Panc1 (cell line): ENCODE measurements at places on chromosomes 5 and 9. TPM values are rescaled to one million over a fixed set of nuclear protein-coding genes. Genes with fewer than 3 reads are reported as not detected.
A peak's percentile ranks its signal among the peaks of the same experiment; 100 is the strongest.

DNA sequence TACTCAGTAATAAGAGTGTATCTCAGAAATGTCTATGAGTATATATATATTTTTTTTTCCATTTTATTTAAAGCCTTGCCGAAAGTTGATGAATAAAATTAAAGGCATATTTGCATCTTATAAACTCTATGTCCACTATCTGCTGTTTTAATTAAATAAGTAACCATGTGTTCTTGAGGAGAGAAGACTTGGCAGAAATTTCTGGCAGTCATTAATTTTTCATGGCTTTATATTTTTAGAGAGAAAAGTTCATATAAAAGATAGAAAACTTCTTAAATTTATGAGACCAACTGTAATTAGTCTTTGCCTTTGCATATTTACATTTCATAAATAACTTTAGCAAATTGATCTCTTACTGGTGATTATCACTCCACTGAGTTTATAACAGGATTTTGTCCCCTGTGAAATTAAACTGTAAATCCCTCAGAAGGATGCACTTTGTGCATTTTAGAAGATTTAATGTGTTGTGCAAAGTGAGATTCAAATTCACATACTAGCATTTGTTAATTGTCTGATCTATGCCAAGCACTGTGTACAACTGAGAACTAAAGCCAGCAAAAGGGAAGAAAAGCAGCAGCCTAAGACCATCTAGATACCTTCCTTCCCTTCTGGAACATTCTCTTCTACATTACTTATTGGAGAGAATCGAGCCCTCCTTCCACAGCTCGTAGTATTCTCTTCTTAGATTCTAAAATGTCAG lies 108.7 kb downstream of the SNCAIP start:
- H3K4me3 ChIP-seq, result no peak overlapping the region
- no peak for DNase-seq
- no peaks in the 10 kb centered on the region for H3K4me1 ChIP-seq
- no peak overlapping the region for H3K27ac ChIP-seq
- H3K27me3 ChIP-seq, result no peaks in the 10 kb centered on the region; the same call in 1 of the 2 replicates

DNA sequence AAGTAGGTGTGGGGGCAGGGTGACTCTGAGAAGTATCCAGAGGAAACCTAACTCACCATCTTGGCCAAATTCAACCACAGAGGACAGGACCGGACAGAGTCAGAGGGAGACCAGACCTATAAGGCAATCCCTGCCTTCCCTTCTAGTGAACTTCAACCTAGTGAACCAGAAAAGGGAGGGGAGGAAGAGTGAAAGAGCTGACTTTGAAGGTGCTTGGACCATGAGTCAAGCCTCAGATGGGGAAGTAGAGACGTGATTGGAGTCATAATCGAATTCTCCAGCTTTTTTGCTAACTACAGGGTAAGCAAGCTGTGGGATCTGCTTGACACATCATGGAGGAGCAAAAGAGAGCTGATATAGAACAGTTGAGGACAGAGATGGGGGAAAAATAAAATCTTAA lies 18.8 kb upstream of the KIF2A start:
- H3K4me1 ChIP-seq, result no peaks in the 10 kb centered on the region
- H3K27ac ChIP-seq, result no peak overlapping the region
- H3K4me3 ChIP-seq, result no peak overlapping the region
- H3K36me3 ChIP-seq, result no peaks in the 10 kb centered on the region
- no peak for DNase-seq

DNA sequence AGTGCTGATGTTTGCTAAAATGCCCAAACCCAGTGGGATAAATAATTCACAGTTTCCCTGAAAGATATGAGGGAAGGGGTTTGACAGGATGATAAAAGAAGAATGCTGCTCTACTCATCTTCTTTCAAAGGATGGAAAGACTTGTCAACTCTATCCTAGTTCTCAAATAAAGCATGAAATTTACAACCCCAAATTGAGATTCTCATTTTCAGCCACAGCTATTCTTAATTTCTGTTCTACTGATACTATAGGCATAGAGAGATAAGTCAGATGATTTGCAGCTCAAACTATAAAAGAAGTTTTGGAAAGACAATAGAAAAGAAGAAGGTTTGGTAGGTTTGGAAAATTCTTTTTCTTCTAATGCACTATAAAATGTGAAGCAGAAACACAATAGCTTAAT lies 542.6 kb downstream of the CSNK1G3 start:
- no peak overlapping the region for H3K27ac ChIP-seq
- no peak for DNase-seq
- no peaks in the 10 kb centered on the region for H3K4me1 ChIP-seq
- H3K27me3 ChIP-seq, result no peaks in the 10 kb centered on the region

- no peaks in the 10 kb centered on the region for H3K36me3 ChIP-seq
- H3K27ac ChIP-seq, result no peak overlapping the region
- no peaks in the 10 kb centered on the region for H3K4me1 ChIP-seq
- no peaks in the 10 kb centered on the region for H3K27me3 ChIP-seq
- no peak overlapping the region for H3K4me3 ChIP-seq
- no peak for DNase-seq
These were observed 13.2 kb downstream of the GZMK start for GRCh38 chr5:55037046-55037771.

GRCh38 chr5:147391781-147392180 lies 118.1 kb downstream of the DPYSL3 start:
- H3K4me1 ChIP-seq, result no peaks in the 10 kb centered on the region
- H3K36me3 ChIP-seq, result no peaks in the 10 kb centered on the region
- H3K4me3 ChIP-seq, result no peak overlapping the region
- peak; percentile 33 for DNase-seq

DNA sequence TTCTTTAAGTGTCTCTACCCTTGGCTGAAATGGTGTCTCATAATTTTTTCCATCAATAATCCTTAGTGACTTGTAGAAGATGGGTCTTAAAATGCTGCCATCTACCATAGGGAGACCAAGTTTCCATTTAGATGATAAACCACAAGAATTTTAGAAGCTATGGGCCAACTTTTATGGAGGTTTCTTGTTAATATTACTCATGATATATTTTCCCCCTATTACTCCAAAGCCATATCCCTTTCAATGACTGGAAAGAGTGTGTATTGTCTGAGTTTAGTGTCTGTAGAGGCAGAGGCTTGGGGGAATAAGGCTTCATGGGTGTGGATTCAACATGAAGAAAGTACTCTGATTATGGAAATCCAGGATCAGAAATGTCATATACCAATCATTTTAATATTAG lies 507.3 kb upstream of the TNC start:
- no peaks in the 10 kb centered on the region for H3K36me3 ChIP-seq
- no peak overlapping the region for H3K4me3 ChIP-seq
- H3K27ac ChIP-seq, result no peak overlapping the region

GRCh38 chr9:68923480-68923879 lies 90.4 kb downstream of the PRKACG start:
- no peak overlapping the region for H3K27ac ChIP-seq
- no peak for DNase-seq
- H3K36me3 ChIP-seq, result no peaks in the 10 kb centered on the region
- H3K4me1 ChIP-seq, result no peaks in the 10 kb centered on the region

DNA sequence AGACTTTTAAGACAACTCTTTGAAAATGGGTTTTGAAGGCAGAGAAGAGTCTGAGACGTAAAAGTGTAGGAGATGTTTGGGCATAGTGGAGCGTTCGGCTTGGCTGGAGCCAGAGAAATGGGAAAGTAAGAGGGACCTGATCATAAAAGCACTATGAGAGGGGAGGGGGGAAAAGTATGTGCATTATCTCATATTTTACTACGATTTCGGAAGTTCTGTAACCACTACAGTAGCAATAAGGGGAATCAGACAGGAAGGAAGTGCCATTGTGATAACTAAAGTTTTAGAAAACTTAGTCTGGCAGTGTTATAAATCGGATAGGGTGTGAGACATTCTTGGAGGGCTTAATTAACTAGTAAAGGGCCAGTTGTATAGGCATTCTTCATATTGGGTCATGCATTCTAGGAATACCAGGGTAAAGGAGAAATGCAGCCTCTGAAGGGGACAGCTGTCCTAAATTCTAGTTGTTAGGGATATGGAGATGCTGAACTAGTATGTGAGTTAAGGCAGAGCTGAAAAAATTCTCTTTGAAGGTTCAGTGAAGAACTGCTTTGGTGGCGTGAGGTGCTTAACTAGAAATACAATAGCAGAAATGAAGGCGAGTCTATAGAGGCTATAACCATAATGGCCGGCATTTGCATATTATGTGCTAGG lies 83.8 kb upstream of the FREM1 start:
- H3K27ac ChIP-seq, result no peak overlapping the region
- H3K4me1 ChIP-seq, result no peaks in the 10 kb centered on the region
- no peak for DNase-seq
- no peaks in the 10 kb centered on the region for H3K27me3 ChIP-seq
- no peak overlapping the region for H3K4me3 ChIP-seq

DNA sequence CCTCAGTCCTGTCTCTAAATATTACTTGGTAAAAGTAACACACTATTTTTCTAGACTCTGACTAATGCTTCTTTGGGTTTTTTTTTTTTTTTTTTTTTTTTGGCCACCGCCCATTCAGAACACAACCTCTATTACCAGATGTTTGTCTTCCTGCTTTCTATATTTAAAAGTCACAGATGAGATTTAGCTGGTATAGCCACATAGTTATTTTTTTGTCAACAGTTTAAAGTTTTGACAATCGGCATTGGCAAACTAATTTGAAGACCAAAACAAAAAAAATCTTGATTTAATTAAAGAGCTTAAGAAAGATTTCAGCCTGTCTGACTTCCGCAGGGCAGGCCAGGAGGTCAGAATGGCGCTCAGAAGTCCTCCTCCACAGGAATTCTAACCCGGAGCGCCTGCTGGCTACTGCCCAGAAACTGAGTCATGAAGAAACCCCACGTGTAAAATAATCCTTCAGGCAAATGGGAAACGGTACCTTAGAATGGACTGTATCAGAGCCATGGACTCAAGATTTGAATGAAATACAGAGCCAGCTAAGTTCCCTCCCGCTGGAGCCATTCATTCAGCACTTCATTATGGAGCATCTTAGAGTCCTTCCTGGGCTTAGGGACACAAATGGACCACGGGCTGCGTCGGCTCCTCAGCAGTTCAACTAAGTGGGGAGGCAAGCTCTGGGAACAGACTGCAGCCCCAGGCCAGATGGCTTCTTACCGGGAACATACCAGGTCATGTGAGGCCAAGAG lies 55.6 kb downstream of the PTPDC1 start:
- H3K36me3 ChIP-seq, result no peaks in the 10 kb centered on the region
- peak overlapping the region; percentile 24; the same call in 1 of the 2 replicates for H3K4me3 ChIP-seq
- H3K27ac ChIP-seq, result peak overlapping the region; percentile 76
- H3K4me1 ChIP-seq, result peaks cover 23% of the 10 kb centered on the region; the same call in 1 of the 2 replicates
- DNase-seq, result peak; percentile 33

DNA sequence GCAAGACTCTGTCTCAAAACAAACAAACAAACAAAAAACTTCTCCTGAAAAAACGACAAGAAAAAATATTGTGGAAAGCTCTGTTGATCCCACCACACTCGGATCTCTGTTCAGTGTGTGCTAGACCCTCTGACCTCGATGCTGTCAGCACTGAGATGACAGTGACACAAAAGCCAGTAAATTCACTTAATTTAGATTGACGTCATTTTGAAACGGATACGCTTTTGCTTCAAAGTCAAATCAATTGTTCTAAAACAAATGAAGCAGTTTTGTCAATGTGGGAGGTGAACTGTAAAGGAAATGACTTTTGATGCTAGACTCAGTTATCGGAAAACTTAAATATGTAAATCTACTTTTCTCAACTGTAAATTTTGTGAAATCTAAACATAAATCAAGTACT lies 26.6 kb downstream of the CCT5 start:
- H3K36me3 ChIP-seq, result no peaks in the 10 kb centered on the region
- H3K27ac ChIP-seq, result no peak overlapping the region
- H3K27me3 ChIP-seq, result no peaks in the 10 kb centered on the region
- no peaks in the 10 kb centered on the region for H3K4me1 ChIP-seq

GRCh38 chr9:101691657-101692056 lies 46.8 kb downstream of the GRIN3A start:
- no peak for DNase-seq
- no peaks in the 10 kb centered on the region for H3K36me3 ChIP-seq
- no peak overlapping the region for H3K4me3 ChIP-seq

- H3K4me1 ChIP-seq, result no peaks in the 10 kb centered on the region
- H3K27me3 ChIP-seq, result no peaks in the 10 kb centered on the region
- H3K4me3 ChIP-seq, result no peak overlapping the region
These were observed 104.7 kb upstream of the ANKRD55 start for GRCh38 chr5:56337715-56338319.

- H3K27ac ChIP-seq, result no peak overlapping the region
- no peaks in the 10 kb centered on the region for H3K36me3 ChIP-seq
- H3K4me1 ChIP-seq, result no peaks in the 10 kb centered on the region; the same call in 1 of the 2 replicates
- DNase-seq, result no peak
These were observed 1.0 kb upstream of the CORO2A start for GRCh38 chr9:98193336-98193944.

GRCh38 chr5:78369680-78370079 lies 9.3 kb downstream of the SCAMP1 start:
- no peaks in the 10 kb centered on the region for H3K36me3 ChIP-seq
- no peak for DNase-seq
- H3K4me3 ChIP-seq, result no peak overlapping the region
- no peaks in the 10 kb centered on the region; the same call in 1 of the 2 replicates for H3K4me1 ChIP-seq

GRCh38 chr5:176881816-176882566 lies 17.2 kb downstream of the HK3 start:
- no peaks in the 10 kb centered on the region for H3K27me3 ChIP-seq
- H3K27ac ChIP-seq, result no peak overlapping the region
- no peaks in the 10 kb centered on the region for H3K4me1 ChIP-seq
- no peak for DNase-seq
- no peak overlapping the region for H3K4me3 ChIP-seq
- no peaks in the 10 kb centered on the region for H3K36me3 ChIP-seq

DNA sequence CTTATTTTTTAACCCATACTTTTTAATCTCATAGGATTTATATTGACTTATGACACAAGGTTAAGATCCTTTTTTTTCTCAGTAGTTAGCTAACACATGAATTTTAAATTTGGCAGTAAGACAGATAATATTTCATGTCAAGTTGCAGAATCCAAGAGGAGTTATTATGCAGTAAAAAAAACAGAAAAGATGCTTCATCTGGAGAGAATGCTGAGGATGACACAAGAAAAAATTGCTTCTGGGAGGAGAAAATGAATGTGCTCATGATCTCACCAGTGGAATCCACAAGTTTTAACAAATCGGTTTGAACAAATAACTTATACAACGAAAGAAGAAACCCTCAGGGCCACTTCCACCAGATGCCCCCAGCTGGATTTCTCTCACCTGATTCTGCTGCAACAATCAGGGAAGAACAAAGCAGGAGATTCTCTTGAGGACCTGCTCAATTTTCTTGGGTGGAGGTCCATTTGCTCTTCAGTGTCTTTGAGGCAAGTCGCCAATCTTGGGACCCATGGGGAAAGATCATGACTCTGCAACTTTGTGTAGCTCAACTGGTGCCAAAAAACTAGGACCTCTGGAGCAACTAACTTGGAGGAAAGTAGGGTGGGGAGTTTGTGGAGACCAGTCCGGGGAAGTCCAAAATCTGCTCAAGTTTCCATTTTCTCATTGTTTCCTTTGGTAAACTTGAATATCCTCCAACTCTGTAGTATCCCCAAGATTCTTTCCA lies 50.5 kb upstream of the TNFSF15 start:
- no peaks in the 10 kb centered on the region for H3K27me3 ChIP-seq
- H3K36me3 ChIP-seq, result no peaks in the 10 kb centered on the region
- no peak for DNase-seq
- H3K27ac ChIP-seq, result no peak overlapping the region

GRCh38 chr9:112048924-112049691 lies 126.0 kb downstream of the SUSD1 start:
- H3K4me3 ChIP-seq, result no peak overlapping the region
- no peak for DNase-seq
- H3K27ac ChIP-seq, result peak overlapping the region; percentile 86
- no peaks in the 10 kb centered on the region for H3K27me3 ChIP-seq
- no peaks in the 10 kb centered on the region for H3K36me3 ChIP-seq

GRCh38 chr9:118618849-118619248 lies 750.4 kb downstream of the BRINP1 start:
- H3K27ac ChIP-seq, result no peak overlapping the region
- H3K4me3 ChIP-seq, result no peak overlapping the region

Gene C5orf63
- total RNA-seq, result 9.8 TPM

Gene PCDHGB5
- total RNA-seq, result 0.87 TPM

Gene PRUNE2
- 0.18 TPM for total RNA-seq

Gene INSYN2B
- 0.28 TPM for total RNA-seq

Gene TRIM52
- total RNA-seq, result 9.3 TPM

Gene FGD3
- 0.80 TPM for total RNA-seq
